ENCODE measurements at places on chromosomes 3 and 15. TPM values are rescaled to one million over a fixed set of nuclear protein-coding genes. Genes with fewer than 3 reads are reported as not detected.

DNA sequence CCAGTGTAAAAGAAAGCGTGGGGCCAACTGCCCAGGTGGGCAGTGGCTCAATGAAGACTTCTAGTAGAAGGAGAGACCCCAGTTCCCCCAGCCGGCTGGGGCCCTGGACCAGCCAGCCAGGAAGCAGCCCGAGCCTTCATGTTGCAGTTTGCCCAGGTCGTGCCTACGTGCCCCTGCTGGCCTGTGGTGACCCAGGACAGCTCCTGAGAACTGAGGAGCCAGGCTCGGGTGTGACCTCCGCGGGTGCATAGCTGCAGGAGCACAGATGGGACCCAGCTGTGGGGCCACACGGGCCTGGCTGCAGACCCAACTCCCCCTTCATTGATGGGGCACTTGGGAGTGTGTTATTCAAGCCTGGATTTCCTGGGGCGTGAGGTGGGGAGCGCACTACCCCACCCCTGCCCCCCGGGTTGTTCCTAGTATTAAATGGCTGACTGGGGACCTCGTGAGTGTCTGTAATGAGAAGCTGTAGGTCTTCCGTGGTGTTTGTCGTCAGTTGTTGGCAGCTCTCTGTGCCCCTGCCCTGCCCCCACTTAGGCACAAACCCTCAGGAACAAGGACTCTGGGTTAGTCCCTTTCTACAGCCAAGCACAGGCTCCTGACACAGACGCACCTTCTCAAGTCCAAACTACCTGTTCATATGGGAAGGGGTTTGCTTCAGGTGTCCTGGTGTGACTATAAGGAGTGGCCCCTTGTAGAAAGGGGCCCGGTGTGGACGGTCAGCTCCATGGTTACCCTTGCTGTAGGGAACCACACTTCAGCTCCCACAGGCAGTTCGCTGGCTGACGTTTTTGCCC lies 39.1 kb downstream of the IDH2 start:
- no peak for DNase-seq

DNA sequence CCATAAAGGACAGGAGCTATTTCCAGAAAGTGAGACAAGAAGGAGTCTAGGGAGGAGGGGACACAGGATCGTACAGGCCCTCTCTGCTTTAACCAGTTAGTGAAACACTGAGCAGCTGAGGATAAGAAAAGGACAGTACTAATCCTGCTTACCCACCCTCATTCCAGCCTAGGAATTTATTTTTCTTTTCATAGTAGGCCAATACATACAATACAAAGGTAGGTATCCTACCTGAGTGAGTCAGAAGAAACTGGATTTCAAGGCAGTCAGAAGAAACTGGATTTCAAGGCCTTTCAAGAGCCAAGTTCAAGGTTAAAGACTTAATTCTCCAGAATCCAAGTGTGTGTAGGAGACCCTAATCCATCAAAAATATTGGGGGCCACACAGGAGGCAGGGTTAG lies 65.3 kb downstream of the EOMES start:
- no peak for DNase-seq

TNFAIP8L3 gene
- 5.8 TPM for total RNA-seq

GRCh38 chr3:58052373-58053273 lies 44.4 kb downstream of the FLNB start:
- DNase-seq = peak; percentile 52

- no peak for DNase-seq
Observed at GRCh38 chr15:69852916-69853315, 244.8 kb downstream of the TLE3 start.

- DNase-seq = peak; percentile 52
Observed at GRCh38 chr3:109631897-109632296, 294.6 kb upstream of the DPPA4 start.

MGA gene
- 48.0 TPM for total RNA-seq

DNA sequence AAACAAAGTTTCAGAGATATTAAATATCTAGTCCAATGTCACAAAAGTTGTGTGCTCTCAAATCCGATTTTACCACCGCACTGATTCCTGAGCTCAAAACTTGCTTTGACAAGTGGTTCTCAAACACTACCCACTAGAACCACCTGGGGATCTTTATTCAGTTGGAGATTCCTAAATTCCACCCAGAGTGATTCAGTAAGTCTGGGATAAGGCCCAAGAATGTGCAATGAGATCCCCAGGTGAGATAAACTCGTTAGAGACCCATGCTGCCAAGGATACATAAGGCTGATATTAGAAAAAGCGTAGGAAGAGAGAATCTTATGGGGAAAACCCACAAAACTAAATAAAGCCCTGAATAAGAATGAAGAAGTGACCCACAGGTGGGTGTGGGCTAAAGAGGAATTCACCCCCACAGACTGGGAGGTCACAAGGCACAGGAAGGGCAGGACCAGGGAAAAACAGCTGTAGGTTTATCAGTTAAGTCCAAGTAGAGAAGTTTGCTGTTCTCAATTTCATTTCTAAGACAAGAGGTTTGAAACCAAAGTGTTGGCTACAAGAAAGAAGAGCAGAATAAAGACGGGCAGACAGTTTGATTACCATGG lies 11.5 kb upstream of the RPS17 start:
- no peak for DNase-seq

DNA sequence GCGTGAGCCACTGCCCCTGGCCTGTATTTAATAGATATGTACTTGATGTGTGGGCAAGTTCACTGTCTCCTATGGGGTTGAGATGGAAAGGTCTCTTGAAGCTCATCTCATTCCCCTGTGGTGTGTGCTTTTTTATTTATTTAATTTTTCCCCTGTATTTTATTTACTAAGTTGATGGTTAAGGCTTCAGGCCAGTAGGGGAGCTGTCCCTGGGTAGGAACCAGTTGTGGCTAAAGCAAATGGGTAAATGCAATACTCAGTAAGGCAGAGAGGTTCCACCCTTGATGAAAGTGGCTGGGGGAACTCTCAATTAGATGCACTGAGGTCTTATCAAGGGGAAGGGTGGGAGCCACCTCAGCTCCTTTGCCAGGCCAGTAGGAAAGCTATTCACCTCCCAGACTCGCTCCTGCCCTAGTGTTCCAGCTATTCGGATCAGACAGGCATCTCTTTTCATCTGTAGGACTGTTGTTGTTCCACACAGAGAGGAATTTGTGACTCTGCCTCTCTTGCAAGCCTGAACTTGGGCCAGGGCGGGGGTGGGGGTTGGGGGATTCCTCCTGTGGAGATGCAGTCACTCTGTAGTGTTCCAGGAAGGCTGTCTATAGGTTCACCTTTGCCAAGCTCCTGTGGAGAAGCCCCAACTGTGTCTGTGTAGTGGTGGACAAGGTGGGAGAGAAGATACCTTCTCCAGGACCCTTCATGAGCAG lies 26.1 kb downstream of the PCCB start:
- DNase-seq = no peak

- no peak for DNase-seq
Observed at GRCh38 chr15:98893401-98893800, 114.2 kb downstream of the PGPEP1L start.

DNA sequence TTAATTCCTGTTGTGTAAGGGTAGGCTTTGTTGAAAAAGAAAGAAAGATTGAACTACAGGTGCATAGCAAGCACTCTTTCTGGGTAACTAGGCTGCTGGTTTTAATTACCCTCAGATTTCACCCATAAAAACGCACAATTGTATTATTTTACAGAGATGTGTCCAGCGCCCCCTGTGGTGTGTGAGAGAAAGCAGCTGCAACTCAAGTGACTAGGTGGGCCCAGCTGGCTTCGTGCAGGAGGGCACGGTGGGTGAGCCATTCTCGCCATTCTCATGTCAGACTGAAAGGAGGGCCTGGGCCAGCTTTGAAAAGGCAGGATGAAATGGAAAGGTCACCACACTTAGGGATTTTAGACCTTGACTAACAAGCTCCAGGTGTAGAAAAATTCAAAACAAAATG lies 122.6 kb downstream of the LRIG1 start:
- no peak for DNase-seq

DNA sequence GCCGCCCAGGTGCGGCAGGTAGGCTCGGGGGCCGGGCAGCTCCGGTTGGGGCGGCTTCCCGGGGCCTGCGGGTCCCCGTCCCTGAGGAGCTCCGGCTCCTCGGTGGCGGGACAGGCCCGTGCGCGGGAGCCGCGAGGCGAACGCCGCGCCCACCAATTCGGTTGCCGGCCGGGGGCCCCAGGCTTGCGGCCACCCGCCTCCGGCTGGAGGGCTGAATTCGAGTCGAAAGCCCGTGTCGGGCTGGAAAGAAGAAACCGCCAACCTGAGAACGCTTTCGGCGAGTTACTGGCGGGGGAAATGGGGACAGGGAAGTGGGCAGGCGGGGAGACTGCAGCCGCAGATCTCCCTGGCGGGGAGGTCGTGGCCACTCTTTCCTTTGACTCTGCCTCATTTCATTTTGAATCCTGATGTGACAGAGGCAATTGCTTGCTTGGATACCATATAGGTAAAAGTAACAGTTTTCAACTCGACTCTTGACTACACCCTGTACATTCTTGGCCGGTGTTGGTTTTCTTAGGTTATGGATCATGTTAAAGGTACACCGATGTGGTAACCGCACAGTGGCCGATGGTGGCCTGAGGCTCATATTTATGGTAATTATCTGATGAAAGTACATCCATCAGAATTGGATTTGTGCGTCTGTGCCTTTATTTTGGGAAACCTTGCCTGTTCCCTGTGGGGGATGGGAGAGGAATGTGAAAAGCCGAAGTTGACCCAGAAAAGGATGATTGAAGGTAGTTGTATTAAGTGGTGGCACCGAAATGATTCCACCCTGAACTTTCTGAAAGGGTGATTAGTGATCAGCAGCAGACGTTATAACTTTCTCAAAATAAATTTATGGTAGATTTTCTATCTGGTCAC lies 1.7 kb downstream of the B3GNT5 start:
- DNase-seq = no peak

DNA sequence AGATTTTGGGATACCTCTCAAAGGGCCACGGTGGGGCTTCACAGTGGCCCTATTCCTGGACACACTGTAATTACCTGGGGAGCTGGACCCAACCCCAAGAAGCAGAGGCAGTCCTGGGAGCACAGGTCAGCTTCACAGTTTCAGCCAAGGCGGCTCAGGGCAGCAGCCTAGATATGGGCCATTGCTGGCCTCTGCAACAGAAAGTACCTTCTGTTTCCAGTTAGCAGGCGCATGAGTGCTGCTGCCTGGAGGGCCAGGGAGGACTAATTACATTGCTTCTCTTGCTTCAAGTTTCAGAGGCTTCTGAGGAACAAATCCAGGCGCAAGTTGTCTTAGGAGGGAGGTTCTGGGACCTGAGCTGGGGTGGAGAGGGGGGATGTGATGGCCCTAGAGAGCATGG lies 13.5 kb upstream of the DUSP7 start:
- peak; percentile 32 for DNase-seq

OPA1 gene
- total RNA-seq = 58.7 TPM

EPHB1 gene
- 5.0 TPM for total RNA-seq

ANKDD1A gene
- total RNA-seq = 3.6 TPM

DNA sequence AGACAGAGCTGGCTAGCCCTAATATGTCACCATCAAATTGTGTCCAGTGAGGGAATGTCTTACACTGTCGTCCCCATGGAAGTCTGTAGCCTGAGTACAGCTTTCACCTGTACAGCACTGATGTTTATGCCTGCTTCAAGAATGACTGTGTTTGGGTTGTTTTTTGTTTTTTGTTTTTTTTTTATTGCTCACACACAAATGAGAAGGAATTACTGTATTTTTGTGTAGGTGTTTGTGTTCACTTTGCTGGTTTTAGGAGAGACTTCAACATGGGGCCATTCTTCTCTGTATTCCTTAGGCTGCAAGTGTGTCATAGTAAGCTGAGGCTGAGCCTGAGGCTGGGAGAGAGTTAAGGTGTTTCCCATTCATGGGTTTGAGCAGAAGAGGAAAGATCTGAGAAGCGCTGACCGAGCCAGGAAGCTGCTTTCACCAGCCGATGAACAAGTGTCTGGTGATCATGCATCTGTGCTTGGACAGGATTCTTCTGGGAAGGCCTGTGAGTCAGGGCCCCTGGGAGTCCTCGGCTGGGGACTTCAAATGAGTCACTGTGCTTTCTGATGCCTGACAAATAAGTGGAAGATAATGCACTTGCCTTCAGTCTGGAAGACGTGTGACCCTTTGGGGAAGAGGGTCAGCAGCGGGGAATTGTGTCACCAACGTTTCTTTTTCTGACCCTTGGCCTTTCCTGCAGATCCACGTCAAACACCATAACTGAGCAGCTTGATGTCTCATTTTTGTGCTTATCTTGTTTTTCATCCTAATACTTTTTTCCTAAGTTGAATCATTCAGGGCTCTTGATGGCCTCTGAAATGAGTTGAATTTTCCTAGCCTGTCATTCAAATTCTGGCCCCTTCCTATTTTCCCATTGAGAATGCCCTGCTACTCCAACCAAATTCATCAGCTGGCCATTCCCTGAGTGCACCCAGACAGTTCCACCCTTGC lies 36.7 kb upstream of the ZBTB38 start:
- DNase-seq = peak; percentile 4

DNA sequence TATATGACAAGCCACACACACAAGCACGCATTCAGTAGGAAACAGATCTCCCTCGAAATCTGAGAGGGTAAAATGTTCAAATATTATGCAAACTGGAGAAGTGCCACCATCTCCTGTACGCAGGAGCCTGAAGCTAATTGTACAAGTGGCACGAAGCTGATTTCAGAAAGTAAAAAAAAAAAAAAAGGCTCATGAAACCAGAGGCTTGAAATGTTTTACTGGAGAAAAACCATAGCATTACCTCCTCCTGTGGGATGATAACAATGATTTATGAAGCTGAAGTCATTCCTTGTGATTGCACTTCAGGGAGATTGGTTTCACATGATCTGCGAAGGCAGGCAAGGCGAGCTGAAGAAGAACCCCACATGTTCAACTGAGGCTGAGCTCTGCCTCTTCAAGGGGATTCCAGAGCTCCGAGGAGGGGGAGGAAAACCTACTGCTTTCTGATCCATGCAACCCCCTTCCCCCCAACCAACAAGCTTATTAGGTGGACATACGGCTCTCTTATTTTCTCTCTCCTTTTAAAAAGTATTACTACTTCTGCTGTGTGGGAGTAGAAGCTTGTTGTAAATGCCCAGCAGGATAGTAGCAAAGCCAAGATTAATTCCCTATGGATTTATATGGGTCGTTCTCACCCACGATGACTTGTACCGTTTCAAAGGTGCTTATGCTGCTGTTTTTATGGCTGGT lies 101.1 kb downstream of the GREM1 start:
- DNase-seq = peak; percentile 43

GRCh38 chr15:41568350-41569017 lies 9.5 kb downstream of the TYRO3 start:
- DNase-seq = no peak

DNA sequence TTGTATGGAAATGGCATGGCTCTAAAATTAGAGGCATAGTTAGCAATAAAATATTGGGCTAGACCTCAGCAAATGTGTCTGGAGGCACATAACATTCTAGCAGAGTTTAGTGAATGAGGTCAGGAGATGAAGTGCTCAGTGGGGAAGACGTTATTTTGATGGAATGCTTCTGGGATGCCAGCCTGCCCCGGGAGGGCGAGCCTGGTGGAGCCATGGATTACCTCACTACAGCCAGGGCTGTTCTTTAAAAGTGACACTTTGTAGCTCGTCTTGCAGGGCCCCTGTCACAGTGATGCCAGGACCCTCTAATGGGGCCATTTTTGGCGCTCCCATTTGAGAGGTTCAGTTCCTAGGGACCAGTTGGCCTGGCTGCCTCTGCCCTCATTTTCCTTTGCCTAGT lies 48.5 kb downstream of the PXYLP1 start:
- peak; percentile 20 for DNase-seq

KLHL24 gene
- 101 TPM for total RNA-seq
